ENCODE measurements at places on chromosomes 5 and 9.
A peak's percentile ranks its signal among the peaks of the same experiment; 100 is the strongest.

DNA sequence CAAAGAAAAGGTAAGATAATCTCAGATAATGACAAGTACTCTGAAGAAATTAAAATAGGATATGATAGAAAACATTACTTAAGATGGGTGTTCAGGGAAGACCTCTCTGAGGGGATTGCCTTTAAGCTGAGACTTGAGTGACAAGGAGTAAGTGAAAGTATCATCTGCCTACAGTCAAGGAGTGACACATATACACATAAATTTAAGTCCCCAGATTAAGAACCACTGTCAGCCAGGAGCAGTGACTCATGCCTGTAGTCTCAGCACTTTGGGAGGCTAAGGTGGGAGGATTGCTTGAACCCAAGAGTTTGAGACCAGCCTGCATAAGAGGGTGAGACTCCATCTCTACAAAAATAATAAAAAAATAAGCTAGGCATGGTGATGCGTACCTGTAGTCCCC is 19.7 kb upstream of the ANKHD1 start:
- DNase-seq = no peak

GRCh38 chr5:18101532-18101931 is 467.3 kb downstream of the TAF11L14 start:
- DNase-seq = no peak

DNA sequence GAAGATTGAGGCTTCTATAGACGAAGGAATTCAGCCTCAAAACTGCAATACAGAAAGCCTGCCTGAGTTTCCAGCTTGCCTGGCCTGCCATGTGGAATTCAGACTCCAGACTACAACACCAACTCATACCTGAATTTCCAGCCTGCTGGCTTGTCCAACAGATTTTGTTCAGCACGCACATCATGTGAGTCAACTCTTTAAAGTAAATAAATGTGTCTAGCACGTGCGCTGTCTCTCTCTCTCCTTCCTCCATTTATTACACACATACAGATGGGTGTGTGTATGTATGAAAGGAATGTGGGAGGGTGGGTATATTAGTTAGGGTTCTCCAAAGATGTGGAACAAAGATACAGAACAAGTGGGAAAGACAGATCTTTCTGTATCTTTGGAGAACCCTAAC is 82.4 kb upstream of the TAS2R1 start:
- DNase-seq = no peak

- DNase-seq = no peak
Measured at GRCh38 chr9:114202396-114202795, 47.1 kb downstream of the COL27A1 start.

GRCh38 chr9:18936094-18936871 is 96.7 kb downstream of the SAXO1 start:
- DNase-seq = no peak

DNA sequence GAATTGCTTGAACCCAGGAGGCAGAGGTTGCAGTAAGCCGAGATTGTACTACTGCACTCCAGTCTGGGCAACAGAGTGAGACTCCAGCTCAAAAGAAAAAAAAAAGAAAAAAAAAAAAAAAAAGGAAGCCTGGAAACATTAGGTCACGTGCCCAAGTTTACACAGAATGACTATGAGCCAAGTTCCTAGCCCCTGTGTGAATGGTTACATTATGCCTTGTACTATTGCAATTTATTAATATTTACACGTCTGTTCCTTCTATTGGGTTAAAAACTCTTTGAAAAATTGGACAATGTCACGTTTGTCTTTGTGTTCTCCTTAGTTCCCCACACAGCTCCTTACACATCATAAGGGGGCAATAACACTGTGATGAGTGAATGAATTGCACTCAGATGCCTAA is 33.5 kb upstream of the SLC28A3 start:
- DNase-seq = no peak

- DNase-seq = no peak
Measured at GRCh38 chr5:121581588-121581987, 270.1 kb upstream of the FTMT start.

GRCh38 chr5:56588636-56589480 is 226.5 kb upstream of the MAP3K1 start:
- DNase-seq = peak; percentile 16

DNA sequence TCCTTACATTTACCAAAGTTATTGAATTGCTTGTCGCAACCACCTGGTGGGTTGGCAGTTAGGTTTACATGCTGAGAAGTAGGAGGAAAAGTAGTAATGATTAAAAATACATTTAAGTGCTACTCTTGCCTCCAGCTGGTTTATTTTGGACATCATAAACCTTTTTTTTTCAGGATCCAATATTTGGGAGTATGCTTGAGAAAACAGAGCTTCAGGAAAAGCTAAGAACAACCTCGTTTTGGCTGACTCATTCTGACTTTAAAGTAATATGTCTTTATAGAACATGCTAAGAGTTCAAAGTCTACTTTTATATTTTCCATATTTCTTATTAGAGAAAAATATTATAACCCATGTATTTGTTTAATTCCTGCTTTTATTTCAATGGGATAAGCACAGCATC is 41.7 kb upstream of the BNC2 start:
- no peak for DNase-seq

- DNase-seq = no peak
Measured at GRCh38 chr5:170573114-170573513, 69.3 kb downstream of the KCNIP1 start.

DNA sequence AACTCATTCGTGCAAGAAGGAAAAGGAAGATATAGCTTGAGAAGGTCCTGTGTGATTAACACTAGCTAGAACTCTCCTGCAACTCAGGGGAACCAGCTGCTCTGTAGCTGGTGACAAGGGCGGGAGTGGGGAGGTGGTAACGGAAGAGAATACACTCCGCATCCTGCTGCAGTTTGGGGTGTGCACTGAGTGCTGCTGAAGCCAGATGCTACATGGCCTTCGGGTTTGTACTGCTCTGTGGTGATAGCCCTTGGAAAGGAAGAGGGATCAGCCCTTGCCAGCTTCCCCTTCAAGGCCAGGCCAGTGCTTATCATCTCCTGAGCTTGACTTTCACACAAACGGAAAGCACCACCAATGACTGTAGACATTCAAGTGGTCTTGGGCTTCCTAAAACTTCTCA is 34.3 kb downstream of the FRMD3 start:
- DNase-seq = no peak

GRCh38 chr5:117246424-117246823 is 671.8 kb upstream of the SEMA6A start:
- no peak for DNase-seq

DNA sequence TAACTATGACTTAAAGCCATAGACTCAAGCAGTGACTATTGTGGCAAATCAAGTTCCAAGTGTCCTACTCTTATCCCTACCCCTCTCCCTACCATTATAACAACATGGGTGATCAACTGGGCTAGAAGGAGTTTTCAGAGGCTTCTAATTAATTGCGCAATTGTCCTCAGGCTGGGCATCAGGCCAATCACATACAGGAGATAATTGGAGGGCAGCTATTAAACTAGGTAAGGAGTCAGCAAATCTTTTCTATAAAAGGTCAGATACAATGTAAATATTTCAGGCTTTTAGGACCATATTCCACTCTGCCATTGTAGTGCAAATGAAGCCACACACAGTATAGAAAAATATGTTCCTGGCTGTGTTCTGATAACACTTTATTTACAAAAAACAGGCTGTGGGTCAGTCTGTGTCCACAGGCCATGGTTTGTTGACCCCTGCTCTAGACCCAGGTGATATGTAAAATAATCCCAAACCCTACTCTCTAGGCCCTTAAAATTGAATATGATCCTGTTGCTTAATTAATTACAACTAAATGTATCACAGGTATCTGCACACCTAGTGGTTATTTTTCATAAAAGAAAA is 141.4 kb upstream of the PIK3R1 start:
- DNase-seq = no peak

GRCh38 chr5:56301069-56301468 is 67.9 kb upstream of the ANKRD55 start:
- no peak for DNase-seq

DNA sequence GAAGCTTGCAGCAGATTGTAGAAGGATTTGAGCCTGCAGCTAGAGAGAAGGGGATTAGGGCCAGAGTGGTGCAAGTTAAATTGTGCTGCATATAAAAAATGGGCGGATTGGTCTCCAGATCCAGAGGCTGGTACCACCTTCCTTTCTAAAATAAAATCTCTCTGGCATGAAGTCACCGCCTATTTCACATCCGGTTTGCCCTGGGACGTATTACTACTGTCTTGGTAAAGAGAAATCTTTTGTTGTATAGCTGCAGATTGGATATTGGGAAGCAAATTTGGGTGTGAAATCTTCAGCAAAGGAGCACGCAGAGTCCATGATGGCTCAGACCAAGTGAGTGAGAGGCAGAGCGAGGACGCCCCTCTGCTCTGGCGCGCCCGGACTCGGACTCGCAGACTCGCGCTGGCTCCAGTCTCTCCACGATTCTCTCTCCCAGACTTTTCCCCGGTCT is at the start of gene GABRA1:
Gene GABRA1, plus strand, starts transcription at position 180 of the 451 bp plus-strand sequence. CDS start 2,691 bp downstream, outside the sequence.
- no peak for DNase-seq

GRCh38 chr5:147485046-147485445 is 24.8 kb downstream of the DPYSL3 start:
- no peak for DNase-seq

- DNase-seq = no peak
Measured at GRCh38 chr5:126640866-126641265, 40.1 kb downstream of the PHAX start.

GRCh38 chr5:137565450-137565849 is 66.3 kb upstream of the SPOCK1 start:
- no peak for DNase-seq

DNA sequence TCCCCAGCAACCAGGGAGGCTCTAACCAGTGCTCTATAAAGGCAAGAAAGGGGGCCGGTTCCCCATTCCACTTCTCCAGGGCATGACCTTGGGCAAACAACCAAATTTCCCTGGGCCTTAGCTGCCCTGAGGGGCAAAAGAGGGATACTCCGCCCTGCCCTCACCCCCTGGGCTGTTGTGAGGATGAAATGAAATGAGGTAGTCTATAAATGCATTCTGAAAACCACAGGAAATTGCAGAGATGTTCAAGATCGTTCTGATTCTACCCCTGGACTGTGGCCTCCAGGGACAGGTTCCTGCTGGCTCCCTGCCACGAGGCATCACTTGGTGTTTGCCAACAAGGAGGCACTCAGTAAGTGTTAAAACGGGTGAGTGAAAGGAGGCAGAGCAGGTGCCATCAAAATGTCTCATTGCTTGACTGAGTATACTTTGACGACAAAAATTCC is 5.7 kb downstream of the RAPGEF1 start:
- DNase-seq = no peak

GRCh38 chr9:88084357-88085183 is 53.7 kb downstream of the SPATA31C2 start:
- DNase-seq = no peak

DNA sequence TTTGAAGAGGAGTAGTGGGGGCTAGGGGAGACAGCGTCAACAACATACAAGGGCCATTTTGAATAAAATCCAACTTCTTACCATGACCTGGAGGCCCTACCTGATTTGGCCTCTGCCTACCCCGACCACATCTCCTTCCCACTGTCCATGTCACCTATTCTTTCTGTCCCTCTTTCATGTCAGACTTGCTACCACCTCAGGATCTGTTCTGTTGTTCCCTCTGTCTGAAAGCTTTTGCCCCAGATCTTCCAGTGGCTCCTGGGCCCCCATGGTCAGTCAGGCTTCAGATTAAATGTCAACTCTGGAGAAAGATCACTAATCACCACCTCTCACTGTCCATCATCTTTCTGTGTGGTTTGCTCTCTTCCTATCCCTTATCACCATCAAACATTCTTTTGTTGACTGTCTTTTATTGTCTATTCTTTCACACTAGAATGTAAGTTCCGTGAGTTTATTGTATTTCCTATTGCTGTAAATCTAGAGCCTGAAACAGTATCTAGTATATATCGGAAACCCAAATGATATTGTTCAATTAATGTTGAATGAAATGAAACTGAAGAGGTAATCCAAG is 31.2 kb upstream of the APC start:
- no peak for DNase-seq

DNA sequence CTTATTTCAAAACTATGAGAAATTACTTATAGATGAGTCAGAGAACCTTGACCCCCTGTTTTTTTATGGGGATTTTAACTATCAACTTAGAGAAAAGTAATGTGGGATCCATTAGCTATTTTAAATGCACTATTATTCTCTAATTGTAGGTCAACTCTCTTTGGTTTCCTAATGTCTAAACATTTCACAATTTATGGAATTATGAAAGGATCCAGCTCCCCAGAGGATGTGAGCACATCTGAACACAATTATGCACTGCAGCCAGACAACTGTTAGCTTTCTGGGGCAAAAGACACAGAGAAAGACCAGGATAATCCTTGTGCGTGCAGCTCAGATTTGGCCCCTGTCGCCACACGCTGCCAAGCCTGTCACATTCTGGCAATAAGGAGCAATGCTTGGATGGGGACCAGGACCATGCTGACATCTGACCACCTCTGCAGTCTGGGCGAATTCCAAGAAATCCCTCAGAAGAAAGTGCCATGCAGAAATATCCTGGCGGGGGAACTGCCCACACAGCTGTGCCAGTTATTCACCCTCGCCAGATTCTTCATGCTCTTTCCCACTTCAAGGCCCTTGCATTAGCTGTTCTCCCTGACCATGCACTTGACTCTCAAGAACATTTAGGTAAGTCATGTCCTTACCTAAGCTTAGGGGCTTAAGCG is 22.2 kb upstream of the CMBL start:
- no peak for DNase-seq

- DNase-seq = no peak
Measured at GRCh38 chr5:55437859-55438206, 96.9 kb downstream of the PLPP1 start.

DNA sequence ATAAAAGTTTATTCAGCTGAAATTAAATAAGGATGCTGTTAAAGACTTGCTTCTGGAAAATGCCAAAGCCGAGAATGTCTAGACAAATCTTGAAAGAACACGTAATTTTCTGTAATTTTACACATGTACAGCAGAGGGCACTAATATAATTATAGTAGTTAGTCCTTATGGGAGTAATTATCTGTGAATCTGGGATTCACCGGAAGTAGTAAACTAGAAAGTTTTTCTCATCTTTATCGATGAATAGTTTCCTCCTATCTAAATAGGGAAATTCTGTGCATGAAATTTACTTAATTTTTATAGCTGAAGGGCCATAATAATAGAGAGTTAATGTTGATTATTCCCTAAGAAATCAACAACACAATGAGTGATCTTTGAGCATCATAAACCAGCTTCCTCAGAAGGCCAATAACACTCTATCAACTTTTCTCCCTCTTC is 18.4 kb upstream of the CNTLN start:
- no peak for DNase-seq

- no peak for DNase-seq
Measured at GRCh38 chr9:127541176-127541575, 70.9 kb upstream of the STXBP1 start.

DNA sequence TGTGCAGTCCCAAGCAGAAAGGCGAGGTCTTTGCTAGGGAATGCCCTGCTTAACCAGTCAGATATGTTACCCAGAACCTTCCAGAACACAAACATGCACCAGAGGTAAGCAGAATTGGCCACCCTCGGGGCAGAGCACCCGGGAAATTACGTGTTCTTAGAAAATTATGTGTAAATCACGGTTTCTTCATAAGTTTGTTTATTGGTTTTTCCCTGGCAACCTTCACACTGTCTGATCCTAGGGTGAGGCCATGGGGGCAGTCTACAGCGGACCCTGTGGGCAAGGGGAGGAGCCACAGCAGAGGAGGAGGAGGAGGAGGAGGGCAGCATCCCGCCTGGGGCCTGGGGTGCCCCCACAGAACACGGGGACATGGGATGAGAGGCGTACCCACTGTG is 31.4 kb downstream of the RXRA start:
- no peak for DNase-seq

- no peak for DNase-seq
Measured at GRCh38 chr5:131473731-131474130, 161.3 kb downstream of the RAPGEF6 start.

GRCh38 chr9:126649477-126649876 is 35.7 kb downstream of the LMX1B start:
- no peak for DNase-seq

- DNase-seq = no peak
Measured at GRCh38 chr9:38621434-38622287, 1.3 kb upstream of the ANKRD18A start.
